ENCODE measurements at places on chromosomes 1 and 21.
A peak's percentile ranks its signal among the peaks of the same experiment; 100 is the strongest.

DNA sequence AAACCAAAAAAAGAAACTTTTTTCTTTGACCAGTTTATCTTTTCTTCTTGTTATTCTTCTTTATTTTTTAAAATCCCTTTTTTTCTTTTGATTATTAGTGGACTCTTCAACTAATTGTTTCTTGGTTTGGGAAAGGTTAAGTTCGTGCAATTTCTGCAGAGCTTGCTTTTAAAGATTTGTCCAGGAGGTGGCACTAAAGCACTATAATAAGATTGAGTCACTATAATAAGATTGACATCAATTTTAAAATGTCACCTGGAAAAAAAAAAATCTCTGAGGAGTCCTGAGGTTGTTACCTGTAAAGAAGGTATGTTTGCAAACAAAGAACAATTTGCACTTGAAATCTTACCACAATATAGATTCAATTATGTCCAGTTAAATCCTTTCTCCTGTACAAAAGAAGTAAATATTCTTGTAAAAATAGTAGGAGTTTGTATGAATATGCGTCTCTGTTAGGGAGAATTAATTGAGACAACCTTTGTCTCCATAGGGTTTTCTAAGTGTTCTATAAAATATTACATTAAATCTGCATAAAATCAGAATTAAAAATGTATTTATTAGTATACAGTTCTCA is 166.7 kb downstream of the ADGRL4 start:
- DNase-seq: peak; percentile 34

GRCh38 chr1:81699234-81699633 is 101.5 kb upstream of the ADGRL2 start:
- no peak for DNase-seq

DNA sequence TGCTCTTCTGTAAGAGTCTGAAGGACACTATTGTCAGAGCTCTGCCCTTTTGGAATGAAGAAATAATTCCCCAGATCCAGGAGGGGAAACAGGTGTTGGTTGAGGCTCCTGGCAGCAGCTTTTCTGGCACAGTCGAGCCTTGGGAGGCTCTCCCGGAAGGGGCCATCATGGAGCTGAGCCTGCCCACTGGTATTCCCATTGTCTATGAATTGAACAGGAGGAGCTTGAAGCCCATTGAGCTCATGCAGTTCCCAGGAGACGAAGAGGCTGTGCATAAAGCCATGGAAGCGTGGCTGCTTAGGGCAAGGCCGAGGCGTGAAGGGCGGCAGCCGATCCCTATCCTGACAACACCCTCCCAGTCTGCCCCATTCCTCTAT is 26.6 kb downstream of the UBE4B start:
- DNase-seq: no peak

DNA sequence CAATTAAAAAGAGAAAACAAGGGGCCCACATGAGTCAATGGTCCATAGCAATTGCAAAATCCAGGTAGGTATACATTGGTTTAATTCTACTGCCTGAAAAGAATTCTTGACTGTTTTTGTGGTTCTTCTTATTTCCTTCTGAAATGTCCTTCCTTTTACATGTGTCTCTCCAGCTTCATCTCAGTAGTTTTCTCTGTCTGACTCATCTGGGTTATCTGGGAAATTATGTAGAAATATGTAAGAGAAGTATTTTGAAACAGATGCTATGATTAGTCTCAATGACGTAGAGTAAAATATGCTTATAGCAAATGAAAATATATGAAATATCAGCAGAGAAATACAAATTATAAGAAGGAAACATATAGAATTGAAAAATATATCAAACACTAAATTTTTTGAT is 953.2 kb downstream of the BRINP3 start:
- DNase-seq: no peak

GRCh38 chr1:206672844-206673758 is 11.6 kb upstream of the MAPKAPK2 start:
- no peak for DNase-seq

GRCh38 chr1:169466259-169467230 is 19.2 kb downstream of the SLC19A2 start:
- peak; percentile 15 for DNase-seq

DNA sequence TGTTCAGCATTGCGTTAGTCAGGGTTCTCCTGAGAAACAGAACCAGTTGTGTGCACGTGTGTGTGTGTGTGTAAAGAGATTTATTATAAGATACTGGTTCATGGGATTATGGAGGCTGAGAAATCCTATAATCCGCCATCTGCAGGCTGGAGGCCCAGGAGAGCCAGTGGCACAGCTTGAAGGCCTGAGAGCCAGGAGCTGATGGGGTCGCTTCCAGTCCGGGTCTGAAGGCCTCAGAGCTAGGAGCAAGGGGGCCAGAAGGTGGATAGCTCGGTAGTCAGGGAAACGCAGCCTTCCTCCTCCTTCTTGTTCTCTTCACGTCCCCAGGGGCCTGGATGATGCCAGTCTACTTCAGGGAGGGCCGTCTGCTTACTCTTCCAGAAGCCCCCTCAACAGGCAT is 37.7 kb downstream of the FAAP20 start:
- no peak for DNase-seq

- no peak for DNase-seq
Measured at GRCh38 chr1:156413391-156414246, 44.6 kb downstream of the RHBG start.

DNA sequence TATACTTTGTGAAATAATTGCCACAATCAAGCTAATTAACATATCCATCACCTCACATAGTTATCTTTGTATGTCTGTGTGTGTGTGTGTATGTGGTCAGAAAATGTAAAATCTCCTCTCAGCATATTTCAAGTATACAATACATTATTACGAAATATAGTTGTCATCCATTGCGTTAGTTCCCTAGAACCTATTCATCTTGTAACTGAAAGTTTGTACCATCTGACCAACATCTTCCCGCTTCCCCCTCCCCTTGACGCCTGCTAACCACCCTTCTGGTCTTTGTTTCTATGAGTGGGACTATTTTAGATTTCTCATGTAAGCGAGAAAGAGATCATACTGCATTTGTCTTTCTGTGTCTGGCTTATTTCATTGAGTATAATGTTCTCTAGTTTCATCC is 455.3 kb downstream of the KCNT2 start:
- DNase-seq: no peak

DNA sequence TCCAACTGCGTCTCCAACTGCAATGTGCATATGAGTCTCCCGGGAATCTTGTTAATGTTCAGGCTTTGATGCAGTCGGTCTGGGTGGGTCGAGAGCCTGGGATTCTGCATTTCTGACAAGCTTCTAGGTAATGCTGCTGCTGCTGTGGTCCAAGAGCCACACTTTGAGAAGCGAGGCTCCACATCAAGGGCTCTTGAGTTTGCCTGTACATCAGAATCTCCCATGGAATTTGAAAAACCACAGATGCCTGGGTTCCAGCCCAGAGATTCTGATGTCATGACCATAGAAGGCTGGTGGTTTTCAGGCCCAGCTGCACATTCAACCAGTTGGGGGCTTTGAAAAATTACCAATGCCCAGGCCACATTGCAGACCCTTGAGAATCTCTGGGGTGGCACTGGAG is 93.9 kb upstream of the TARDBP start:
- DNase-seq: no peak

GRCh38 chr1:90476411-90476810 is 240.7 kb downstream of the BARHL2 start:
- no peak for DNase-seq

- DNase-seq: no peak
Measured at GRCh38 chr1:106876384-106876783, 180.1 kb upstream of the PRMT6 start.

DNA sequence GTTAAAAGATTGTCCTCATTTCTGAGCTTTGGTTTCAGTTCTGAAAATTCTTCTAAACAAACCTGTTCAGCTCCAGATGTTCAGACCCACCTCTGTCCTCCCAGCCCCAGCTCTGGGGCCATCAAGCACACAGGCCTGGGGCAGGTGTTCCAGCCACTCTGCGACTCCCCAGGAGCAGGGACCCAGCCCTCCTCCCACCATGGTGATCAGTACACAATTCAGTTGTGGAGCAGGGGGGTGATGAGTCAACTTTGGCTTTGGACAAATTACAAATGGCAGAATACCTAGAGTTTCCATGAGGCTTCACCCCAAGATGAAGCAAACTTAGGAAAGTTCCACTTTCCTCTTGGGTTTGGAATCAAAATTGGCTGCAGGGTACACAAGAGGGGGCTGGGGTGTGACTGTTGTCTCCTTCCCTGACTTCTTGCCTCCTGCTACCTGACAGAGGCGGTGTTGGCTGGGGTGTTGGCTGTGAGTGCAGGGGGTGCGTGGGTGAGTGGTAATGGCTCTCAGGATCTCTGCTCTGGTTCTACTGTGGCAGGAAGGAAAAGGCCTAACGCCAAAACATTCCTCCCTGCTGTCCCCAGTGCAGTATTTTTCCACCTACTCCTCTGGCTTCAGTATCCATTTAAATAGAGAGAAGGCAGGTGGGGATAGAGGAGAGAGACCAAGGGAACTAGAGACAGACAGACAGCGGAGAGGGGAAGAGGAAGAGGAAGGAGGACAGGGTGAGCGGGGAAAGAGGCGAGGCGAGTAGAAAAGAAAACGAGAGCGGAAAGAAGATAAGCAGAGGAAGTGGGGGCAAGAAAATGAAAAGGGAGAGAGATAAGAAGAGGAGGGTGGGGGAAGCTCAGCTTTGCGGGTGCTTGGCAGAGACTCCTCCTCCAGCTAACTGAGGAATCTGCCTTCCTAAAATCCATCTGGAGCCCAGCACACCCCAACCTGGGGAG is 20.6 kb upstream of the LRRN2 start:
- DNase-seq: no peak

DNA sequence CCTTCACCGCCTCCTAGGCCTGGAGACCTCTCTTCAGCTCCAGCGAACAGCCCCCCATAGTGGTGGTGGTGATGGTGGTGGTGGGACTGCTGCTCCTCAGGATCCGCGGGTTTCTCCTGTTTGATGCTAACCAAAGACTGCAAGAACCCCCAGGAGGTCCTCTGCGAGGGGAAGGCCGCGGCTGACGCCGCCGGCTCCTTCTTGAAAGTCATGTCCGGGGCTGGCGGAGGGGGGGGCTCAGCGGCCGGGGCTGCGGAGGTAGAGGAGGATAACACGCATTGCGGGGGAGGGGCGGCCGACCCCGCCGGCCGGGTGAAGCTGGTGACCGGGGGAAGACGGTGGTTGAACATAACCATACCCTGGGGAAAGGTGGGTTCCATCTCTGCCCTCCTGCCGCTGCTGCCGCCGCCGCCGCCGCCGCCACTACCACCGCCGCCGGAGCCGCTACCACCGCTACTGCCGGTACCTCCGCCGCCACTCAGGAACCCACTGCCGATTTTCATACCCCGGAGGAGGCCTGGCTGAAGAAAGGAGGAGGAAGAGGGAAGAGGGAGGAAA is 554 bp downstream of the ZNF281 start:
- DNase-seq: peak; percentile 18

- DNase-seq: no peak
Measured at GRCh38 chr1:147719711-147720225, 40.6 kb downstream of the GJA5 start.

GRCh38 chr1:228306275-228307217 is 98.7 kb downstream of the OBSCN start:
- DNase-seq: no peak

- peak; percentile 66 for DNase-seq
Measured at GRCh38 chr21:44024887-44025353, 12.8 kb downstream of the TRAPPC10 start.

GRCh38 chr1:93352376-93352775 is 6.7 kb downstream of the DR1 start:
- no peak for DNase-seq

- DNase-seq: no peak
Measured at GRCh38 chr1:89489047-89489729, 35.4 kb upstream of the LRRC8B start.

GRCh38 chr1:20108366-20109123 is 10.8 kb downstream of the PLA2G2D start:
- DNase-seq: no peak

All from hindlimb muscle (tissue), 1 donor.